ENCODE measurements at places on chromosomes 2 and 18.

- no peak for DNase-seq
Measured at GRCh38 chr18:69900941-69901340, 46.7 kb downstream of the CD226 start.

DNA sequence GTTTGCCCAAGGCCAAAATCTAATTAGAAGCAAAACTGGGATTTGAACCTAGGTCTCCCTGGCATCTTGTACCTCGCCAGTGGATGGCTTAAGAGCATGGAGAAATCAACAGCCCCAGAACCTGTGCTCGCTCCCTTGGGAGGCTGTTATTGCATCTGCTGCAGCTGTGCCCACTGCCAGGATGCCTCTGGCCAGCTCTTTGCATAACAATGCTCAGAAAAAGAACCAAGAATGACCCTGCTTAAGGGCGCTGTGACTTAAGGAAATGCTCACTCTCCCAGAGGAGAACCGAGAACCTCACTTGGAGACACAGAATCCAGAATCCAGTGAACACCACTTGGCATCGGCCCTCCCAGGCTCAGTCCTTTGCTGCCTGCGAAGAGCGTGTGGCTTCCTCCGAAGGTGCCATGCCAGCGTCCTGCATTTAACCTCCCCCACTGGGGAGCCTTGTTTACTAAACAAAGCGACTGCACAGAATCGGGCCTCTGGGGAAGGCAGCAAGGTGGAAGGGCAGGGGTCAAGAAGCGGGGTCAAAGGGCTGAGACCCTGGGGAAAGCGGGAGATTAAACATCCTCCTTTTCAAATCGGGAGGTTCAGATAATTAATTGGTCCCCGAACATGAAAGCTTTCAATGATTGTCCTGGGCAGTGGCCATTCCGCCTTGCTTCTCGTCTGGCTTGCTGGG lies 71.0 kb upstream of the BOD1L2 start:
- no peak for DNase-seq

DNA sequence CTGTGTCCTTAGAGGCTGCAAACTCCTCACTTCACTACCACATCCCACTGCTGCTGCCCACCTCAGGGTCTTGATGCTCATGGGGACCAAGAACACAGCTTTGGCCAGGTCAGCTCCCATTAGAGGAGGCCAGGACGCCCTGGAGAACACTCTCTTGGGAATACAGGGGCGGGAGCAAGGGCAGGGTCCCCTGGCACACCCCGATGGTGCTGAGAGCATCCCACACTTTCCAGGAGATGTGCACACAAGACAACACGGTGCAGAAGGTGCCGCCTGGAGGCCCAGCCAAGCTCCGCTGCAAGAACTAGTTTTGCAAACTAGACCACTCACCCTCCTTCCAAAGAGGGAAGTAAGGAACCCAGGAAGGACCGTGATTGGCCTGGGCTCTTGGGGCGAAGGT lies 304.4 kb upstream of the SALL3 start:
- no peak for DNase-seq

DNA sequence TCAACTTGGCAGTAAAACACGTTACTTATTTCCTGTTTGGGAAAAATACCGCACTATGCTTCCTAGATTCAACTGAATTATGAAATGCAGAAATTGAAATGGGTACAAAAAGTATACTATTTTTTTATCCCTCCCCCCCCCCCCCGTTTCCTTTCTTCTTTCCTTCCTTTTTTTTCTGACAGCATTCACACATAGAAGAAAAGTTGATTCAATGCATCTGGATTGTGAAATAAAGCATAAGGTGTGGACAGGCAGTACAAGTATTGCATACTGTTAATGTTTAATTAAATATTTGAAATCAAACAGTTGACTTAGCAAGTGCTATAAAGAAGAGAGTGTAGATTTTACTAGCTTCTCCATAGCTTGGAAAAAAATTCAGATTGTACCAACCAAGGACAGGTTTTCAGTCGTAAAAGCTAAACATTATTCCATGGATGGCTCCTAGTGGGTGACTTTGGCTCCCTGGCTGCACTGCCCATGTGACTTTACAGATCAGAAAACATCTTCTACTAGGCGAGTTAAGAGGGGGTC lies 21.6 kb upstream of the AGFG1 start:
- DNase-seq: no peak

GRCh38 chr2:12504443-12504842 lies 212.3 kb upstream of the TRIB2 start:
- peak; percentile 32 for DNase-seq

- DNase-seq: no peak
Measured at GRCh38 chr2:229996320-229996719, 72.4 kb downstream of the SLC16A14 start.

- no peak for DNase-seq
Measured at GRCh38 chr2:203549406-203549805, 14.3 kb upstream of the RAPH1 start.

DNA sequence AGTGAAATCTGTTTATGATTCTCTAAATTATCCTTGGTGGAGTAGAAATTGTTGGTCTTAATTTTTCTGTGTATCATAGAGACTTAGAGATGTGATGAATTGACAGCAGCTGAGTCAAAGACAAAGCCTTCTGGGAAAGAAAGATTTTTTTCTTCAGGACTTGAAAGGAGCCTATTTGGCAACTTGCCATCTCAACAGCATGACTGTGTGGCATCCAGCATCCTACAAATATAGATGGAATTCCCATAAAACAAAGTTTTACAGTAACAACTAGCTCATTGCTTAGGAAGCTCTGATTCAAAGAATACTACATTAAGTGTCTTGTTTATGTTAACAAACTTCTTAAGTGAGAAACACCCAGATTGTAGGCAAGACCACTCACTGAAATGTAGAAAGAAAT lies 79.2 kb upstream of the SETBP1 start:
- DNase-seq: no peak

- no peak for DNase-seq
Measured at GRCh38 chr18:65852273-65852672, 101.5 kb downstream of the CDH7 start.

- DNase-seq: no peak
Measured at GRCh38 chr18:31508781-31509180, 10.8 kb downstream of the DSG2 start.

DNA sequence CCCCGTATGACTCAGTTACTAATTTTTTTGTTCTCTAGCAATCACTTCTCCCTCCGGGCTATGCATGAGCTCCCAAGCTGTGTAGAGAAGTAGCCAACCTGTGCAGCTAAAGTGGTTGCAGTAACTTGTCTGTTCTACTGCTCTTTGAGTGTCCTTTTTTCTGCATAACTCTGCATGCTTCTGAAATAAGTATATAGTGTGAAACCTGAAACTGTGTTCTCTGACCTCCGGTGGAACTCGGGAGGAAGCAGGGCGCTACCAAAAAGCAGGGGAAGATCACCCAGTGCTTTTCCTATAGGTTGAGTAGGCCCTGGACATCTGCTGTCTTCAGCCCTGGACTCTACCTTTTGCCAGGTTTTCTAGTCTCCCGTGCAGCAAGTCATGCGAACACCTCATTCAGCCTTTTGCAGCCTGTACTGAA lies 47.8 kb downstream of the PHLPP1 start:
- no peak for DNase-seq

DNA sequence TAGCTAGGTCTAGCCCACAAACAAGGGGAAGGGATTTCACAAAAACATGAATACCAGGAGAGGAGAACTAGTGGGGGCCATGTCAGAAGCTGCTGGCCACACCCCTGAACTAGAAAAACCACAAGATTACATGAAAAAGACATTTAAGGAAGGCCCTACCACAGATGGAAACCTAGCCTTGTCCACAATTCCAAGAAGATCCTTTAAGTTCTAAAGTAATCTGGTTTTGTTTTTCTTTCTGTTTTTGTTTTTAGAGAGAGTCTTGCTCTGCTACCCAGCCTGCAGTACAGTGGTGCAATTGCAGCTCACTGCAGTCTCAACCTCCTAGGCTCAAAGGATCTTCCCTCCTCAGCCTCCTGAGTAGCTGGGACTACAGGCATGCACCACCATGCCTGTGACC lies 34.2 kb upstream of the CAB39 start:
- no peak for DNase-seq

GRCh38 chr2:20175267-20175666 lies 49.7 kb downstream of the SDC1 start:
- DNase-seq: no peak

- no peak for DNase-seq
Measured at GRCh38 chr2:151102226-151102625, 159.4 kb downstream of the RBM43 start.

- no peak for DNase-seq
Measured at GRCh38 chr2:99974682-99975375, 167.6 kb downstream of the AFF3 start.

GRCh38 chr2:152446213-152446612 lies 111.2 kb downstream of the FMNL2 start:
- no peak for DNase-seq

DNA sequence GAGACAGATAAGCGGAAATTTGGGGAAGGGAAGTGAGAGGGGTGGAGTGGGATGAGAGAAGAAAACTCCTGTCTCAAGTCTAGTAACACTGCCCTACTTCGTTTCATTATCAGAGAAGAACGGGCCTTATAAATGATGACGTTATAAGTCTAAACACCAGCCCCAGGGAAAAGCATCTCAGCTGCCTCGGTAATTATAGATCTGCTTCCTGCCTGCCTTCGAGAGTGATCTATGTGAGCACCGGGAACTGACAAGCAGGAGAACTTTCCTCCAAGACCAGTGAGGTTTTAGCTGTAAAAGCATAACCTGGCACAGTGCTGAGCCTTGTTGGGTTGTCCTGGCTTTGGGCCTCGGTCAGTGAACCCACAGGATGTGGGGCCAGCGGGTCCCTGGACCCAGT lies 227.9 kb upstream of the SIX2 start:
- DNase-seq: no peak

- peak; percentile 80 for DNase-seq
Measured at GRCh38 chr2:69946351-69947324, 14.8 kb downstream of the ASPRV1 start.

DNA sequence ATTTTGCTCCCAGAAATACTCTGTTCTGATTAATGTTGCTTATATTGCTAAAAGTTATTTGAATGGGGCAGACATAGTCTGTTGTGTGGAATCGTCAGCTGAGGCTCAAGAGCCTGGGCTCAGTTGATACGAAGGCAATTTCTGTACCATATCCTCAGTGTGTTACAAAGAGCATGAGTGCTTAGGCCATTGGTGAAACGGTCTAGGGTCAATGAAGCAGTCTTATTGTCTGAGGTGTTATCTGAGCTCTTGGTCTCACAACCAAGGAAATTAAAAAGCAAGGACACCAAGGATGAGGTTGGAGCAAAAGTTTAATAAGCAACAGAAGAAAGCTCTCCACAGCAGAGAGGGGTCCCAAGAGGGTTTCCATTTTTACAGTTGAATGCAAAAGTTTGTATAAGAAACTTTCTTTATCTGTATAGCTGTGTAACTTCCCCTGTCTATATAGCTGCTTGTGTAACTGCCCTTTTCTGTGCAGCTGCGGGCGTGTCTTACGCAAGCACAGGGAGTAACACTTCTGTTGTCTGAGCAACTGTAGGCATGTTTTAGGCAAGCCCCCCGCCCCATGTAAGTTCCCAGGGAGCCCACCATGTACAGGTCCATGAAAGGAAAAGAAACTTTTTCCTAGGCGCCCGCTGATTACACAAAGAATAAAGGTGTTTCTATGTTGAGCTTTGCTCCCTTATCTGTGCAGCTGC lies 40.6 kb upstream of the DSC1 start:
- no peak for DNase-seq

DNA sequence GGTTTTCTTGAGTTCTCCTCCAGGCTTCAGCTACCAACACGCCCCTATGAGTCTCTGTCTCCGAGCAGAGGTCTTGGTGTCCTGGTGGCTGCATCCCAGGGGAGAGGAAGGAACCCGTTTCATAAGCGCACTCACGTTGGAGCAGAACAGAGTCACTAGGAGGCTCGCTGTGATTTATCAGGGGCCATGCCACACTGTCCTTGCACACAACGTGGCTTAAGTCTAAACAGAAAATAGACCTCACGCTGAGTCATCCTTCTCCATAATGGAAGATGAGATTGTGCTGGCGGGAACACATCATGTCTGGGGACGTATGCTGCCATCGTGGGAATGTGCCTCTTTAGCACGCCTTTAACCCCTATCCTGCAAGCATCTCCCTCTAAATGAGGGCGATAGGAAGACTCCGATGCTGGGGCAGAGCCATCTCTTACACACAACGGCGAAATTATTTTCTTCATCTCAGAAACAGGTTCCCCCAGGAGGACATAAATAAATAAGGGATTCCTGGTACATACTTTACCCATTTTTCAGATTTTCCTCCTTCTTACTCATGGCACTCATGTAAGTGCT lies 211.4 kb downstream of the KLHL29 start:
- no peak for DNase-seq

GRCh38 chr2:164747783-164748433 lies 93.7 kb downstream of the COBLL1 start:
- DNase-seq: no peak

DNA sequence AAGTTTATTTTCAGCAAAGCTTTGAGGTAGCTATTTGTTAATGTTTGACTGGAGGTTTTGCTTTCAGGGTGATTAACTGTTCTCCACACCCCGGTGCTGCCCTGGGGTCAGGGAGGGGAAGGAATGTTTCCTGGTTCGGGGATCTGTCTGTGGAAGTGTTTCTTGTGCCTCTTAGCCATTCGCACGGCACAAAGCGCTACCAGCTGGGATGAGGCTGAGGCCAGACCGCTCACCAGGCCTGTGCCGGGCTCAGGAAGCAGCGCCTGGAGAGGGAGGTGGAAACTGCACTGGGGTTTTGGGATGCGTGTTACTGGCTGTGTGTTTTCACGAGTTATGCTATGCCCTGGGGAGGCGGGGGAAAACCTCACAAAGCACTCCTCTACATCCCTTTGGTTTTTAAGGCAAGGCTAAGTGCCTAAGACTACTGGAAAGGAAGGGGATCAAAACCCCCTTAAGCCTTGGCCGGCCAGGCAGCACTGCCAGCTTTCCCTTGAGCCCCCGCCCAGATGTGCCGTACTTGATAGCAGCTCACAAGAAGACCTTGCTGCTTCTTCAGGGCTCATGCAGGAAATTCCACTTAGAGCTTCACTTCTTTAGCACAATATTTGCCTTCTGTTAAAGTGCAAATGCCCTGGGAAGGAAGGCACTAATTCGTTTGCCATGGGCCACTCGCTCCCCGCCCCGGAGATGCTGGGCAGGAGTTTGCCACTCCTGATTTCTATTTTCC lies 65.7 kb upstream of the CNGA3 start:
- DNase-seq: no peak

DNA sequence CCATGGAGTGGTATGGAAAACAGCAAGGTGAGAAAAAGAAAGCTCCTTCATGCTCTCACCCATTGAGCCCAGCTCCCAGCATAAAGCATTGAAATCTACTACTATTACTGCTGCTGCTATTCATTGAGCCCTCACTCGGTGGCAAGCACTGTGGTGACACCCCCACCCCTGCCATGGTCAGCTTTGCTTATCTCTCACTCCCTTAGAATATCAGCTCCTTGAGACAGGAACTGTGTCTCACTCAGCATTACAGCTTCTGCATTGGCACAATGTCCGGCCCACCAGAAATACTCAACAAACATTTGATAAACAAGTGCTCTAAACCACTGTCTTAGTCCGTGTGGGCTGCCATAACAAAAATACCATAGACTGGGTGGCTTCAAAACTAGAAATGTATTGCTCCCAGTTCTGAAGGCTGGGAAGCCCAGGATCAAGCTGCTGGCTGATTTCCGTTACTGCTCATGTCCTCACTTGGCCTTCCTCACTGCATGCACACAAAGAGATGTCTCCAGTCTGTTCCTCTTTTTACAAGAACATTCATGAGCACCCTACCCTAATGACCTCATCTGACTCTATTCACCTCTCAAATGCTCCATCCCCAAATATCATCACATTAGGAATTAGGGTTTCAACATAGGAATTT lies 116.3 kb downstream of the ZBTB7C start:
- DNase-seq: no peak

- no peak for DNase-seq
Measured at GRCh38 chr18:32553640-32554365, 83.1 kb upstream of the GAREM1 start.

- DNase-seq: peak; percentile 20
Measured at GRCh38 chr2:9207641-9208311, 1.2 kb downstream of the ASAP2 start.

Data from CD4-positive, CD25-positive, alpha-beta regulatory T cell (primary cell).